Activated CD4-positive, alpha-beta T cell treated with anti-CD3 and anti-CD28 coated beads for 1 hour (primary cell): ENCODE measurements at places on chromosomes 11 and 22.

GRCh38 chr22:27488456-27489177 lies 312.9 kb downstream of the MN1 start:
- DNase-seq: no peak

DNA sequence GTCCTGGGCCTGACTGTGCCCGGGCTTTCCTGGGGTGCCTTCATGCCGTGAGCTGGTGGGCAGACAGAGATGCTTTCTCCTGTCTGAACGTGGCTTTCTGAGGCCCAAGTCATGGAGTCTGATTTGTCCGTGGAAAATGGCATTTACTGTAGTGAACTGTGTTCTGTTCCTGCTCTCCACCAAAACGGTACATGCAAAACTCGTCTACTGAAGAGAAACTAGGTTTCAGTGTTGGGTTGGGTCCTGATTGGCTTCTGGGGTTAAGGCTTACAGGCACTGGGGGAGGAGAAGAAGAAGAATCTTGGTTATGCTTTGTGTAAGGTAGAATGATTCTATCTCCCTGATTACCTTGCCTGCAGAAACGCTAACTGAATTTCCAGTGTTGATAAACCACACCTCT lies 541.7 kb downstream of the NTM start:
- DNase-seq: no peak

DNA sequence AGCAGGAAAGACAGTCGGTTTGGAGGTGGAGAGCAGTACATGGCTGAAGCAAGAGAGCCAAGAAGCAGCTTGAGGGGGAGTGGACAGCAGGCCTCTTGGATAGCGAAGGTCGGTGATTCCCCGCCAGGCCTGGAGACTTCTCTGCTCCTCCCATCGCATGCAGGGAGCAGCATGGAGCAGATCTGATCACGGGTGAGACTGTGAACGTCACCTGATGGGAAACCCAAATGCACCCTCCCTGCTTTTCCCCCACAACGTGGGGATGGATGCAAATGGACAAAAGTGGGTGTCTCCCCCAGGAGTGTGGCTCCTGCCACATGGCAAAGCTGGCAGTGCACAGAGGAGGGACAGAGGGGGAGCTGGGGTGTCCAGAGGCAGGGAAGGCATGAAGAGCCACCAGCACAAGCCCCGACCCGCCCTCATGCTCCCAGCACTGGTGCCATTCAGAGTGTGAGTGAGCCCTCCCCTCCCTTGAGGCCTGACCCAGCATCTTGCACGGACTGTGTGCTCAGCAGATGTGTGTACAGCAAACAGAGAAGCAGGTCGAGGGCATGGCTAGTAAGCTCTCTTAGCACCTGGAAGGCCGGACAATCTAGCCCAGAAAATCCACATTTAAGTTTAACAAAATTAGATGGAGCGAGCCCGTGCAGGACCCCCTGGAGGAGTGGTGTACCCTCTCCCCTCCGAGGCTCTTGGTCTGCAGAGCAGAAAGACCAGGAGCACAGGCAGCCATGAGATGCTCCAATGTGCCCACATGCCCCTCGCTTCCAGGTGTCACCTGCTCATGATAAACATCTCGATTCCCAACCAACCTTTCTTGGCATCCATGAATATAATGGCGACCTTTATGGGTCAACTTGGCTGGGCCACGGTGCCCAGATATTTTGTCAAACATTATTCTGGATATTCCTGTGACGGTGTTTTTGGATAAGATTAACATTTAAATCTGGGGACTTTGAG lies 661.7 kb downstream of the TBC1D22A start:
- no peak for DNase-seq

- DNase-seq: no peak
These were observed 12.7 kb upstream of the MSANTD2 start for GRCh38 chr11:124812876-124813275.

GRCh38 chr22:37676736-37677492 lies 1.5 kb downstream of the LGALS1 start:
- peak; percentile 91 for DNase-seq
